ENCODE measurements at places on chromosomes 4 and X.

DNA sequence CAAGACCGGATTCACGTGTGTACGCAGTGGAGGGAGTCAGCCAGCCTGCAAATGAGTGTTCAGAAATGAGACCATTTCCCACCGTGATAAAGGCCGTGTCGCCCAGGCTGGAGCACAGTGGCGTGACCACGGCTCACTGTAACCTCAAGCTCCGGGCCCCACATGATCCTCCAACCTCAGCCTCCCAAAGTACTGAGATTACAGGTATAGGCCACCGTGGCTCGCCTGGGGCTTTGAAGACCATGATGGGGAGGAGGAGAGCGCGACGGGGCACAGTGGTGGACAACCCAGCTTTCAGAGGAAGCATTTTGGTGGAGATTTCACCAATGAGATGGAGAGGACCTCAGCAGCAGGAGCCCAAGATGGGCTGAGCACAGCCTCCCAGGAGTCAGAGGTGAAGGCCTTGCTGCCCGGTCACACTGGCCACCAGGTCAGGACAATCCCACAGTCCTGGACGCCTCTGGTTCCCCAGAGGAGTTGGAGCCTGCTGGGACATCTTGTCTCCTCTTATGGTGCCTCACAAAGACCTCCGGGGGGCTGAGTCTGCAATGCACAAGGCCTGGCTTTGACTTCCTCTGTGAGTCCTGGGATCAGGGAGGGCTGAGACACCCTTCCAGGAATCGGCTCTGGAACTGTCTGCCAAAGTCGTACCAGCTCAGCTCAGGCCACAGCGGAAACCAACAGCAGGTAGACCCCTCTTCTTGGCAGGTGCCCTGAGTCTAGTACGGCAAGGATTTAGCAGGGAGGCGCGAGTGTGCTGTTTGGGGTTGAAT lies 22.4 kb upstream of the MXD4 start:
- DNase-seq: no peak

DNA sequence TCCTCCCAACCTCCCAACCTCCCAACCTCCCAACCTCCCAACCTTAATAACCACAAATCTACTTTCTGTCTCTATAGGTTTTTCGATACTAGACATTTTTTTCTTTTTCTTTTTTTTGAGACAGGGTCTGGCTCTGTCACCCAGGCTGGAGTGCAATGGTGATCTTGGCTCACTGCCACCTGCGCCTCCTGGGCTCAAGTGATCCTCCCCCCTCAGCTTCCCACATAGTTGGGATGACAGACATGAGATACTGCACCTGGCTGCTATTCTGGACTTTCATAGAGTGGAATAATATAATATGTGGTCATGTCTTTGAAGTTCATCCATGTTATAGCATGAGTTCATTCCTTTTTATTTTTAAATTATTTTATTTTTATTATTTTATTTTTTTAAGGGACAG lies 39.5 kb upstream of the ZFX start:
- DNase-seq: peak; percentile 30

- DNase-seq: no peak
Observed at GRCh38 chr4:147351083-147351787, 129.7 kb upstream of the EDNRA start.

- no peak for DNase-seq
Observed at GRCh38 chr4:185235843-185236503, 26.6 kb downstream of the SNX25 start.

GRCh38 chr4:170581322-170581721 lies 491.6 kb upstream of the AADAT start:
- no peak for DNase-seq

DNA sequence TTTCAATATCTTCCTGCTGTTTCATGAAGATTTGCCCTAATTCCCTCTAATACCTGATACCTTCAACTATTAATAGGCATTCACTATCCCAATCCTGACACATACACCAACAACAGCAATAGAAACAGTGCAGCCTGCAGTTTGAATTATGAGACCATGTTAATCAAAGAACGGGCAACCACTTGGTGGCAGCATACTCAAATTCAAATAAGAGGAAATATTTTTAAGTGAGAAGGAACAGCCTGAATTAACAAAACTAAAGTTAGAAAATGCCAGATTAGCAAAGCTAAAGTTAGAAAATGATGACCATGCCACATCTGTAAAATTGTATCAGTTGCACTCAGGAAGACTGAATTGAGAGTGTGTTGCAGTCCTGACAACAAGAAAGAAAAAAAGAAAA lies 204.9 kb downstream of the SMARCA1 start:
- DNase-seq: no peak

DNA sequence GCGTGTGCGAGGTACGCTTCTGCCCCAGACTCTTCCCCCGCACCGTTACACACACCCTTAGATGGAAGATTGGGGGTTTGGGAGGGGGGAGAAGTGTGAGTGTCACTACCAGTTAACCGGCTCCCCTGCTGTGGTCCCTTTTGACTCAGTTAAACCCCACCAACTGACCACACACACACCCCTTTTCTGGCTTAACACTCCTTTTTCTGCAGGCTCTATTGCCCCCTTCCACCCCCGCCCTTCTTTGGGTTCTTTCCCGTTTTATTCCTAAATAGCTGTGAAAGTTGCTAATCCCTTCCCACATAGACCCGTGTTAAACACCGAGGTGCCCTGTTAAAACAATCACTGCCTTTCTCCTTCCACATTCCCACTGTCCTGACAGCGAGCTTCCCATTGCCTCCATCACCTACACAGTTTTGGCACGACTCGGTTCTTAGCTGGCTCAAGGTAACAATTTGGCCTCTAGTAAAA lies 3.7 kb upstream of the NR3C2 start:
- DNase-seq: no peak

DNA sequence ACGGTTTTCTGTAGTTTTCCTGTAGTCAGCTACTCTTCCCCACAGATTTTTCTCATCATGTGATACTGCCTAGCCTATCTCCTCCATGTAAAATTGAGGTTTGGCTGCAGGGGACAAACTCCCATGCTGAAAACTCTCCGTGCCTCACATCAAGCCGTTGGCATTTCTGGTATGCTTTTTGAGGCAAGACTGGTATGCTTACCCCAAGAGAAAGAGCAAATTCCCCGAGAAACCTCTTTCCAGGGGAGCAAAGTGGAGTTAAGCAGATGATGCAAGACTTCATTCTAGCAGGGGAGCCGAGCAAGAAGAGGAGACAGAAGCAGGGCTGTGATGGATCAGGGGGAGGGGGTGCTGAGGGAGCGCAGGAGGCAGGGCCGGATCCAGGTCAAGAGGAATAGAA lies 4.8 kb downstream of the SOWAHD start:
- DNase-seq: no peak

- no peak for DNase-seq
Observed at GRCh38 chrX:139815771-139816170, 107.8 kb upstream of the MCF2 start.

DNA sequence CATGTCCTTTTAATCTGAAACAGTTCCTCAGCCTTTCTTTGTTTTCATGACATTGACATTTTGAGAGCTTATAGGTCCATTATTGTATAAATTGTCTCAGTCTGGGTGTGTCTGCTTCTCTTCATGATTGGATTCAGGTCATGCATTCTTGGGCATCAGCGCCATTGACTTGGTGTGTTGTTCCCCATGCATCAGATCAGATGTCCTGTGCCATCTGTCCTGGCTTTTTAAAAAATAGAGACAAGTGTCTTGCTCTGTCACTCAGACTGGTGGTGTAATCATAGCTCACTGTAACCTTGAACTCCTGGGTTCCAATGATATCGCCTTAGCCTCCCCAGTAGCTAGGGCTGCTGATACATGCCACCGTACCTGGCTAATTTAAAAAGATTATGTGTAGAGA lies 55.7 kb downstream of the TBC1D14 start:
- DNase-seq: no peak

DNA sequence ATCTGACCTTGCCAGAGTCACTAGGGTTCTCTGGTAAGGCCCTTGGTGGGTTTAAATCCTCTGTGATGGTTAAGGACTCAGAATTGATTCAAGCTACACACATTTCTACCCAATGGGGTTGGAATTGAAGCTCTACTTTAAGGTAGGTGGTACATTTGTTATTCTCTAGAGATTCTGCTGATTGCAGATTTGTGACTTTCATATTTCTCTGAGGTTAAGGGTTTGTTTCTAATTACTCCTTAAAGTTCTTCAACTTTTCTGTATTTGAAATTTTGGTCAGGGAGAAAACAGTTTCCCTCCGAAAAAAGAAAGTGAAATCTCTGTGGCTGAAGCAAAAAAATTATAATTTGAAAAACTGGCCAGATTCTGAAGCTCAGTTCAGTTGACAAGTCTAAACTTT lies 25.8 kb upstream of the USP46 start:
- DNase-seq: no peak

DNA sequence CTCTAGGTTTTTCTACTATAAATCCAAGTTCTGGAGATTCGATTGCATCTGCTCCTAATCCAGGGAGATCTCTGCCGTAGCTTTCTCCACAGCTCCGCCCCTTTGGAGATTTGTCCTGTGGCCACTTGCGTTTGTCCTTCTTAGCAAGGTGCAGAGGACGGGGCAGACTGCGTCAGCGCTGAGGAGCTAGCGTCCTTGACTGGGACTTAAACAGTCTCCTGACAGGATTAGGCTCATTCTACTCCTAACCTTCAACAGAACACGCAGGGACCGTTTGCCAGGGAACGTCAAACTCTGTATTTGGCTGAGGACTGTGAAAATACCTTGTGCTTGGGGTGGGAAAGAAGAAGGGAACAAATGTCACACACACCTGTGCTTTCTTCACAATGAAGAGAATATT lies 38.6 kb downstream of the SORBS2 start:
- DNase-seq: no peak

DNA sequence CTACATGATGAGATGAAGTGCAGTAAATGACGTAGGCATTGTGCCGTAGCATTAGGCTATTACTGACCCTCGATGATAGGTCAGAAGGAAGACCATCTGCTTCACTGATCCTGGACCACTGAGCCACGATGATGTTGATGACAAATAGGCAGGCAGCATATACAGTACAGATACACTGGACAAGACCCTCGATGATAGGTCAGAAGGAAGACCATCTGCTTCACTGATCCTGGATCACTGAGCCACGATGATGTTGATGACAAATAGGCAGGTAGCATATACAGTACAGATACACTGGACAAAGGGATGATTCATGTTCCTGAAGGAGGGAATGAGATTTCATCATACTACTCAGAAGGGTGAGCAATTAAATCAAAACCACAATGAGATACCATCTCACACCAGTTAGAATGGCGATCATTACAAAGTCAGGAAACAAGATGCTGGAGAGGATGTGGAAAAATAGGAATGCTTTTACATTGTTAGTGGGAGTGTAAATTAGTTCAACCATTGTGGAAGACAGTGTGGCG lies 50.9 kb downstream of the BEND4 start:
- DNase-seq: no peak

DNA sequence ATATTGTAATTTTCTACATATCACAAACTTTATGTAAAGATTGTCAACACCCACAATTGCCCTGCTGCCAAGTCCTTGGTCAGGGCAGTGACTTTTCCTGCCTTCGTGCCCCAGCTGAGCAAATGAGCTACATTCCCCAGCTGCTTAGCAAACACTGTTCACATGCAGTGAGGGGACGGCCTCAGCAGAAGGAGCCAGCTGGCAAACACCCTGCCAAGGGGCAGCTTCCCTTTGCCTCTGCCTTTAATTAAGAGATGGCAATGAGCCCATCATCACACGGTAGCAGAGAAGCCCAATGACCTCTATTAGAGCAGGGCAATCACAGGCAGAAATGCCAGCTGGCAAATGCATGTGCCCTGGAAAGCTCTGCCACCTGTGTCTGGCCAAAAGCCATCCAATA lies 253.4 kb downstream of the EPHA5 start:
- DNase-seq: no peak
